A172 (cell line): ENCODE measurements at places on chromosomes 6 and 20. TPM values are rescaled to one million over a fixed set of nuclear protein-coding genes. Genes with fewer than 3 reads are reported as not detected.

The ZNF343 gene
- total RNA-seq: 8.5 and 9.5 TPM in 2 replicates

The DAAM2 gene
- 0.10 TPM in 1 of 2 replicates, not detected in the other for total RNA-seq

The WFDC12 gene
- total RNA-seq: not detected in 2 replicates

The MAP7 gene
- total RNA-seq: 1.0 and 1.1 TPM in 2 replicates

The EYA2 gene
- 0.47 TPM in 1 of 2 replicates, not detected in the other for total RNA-seq

The ACTL10 gene
- not detected in 2 replicates for total RNA-seq

The C6orf58 gene
- total RNA-seq: 0.21 and 0.24 TPM in 2 replicates

The C20orf144 gene
- total RNA-seq: 0.05 TPM in 1 of 2 replicates, not detected in the other

DNA sequence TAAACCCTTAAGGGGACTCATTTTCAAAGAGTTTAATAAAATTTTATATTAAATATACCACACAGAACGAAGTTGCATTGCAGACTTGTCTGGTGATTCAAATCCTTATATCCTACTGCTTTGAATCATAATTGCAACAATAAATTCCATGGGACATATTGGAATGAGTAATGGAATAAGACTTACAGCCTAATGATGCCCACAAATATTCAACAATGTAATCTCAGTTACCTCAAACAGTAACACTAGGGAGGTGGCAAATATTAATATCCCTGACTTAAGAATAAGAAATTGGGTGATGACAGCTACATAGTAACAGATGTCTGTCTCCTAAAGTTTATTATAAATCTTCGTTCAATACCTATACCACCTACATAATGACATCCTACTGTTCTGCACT is 52.6 kb downstream of the BMP5 start:
- DNase-seq: peak; percentile 12

DNA sequence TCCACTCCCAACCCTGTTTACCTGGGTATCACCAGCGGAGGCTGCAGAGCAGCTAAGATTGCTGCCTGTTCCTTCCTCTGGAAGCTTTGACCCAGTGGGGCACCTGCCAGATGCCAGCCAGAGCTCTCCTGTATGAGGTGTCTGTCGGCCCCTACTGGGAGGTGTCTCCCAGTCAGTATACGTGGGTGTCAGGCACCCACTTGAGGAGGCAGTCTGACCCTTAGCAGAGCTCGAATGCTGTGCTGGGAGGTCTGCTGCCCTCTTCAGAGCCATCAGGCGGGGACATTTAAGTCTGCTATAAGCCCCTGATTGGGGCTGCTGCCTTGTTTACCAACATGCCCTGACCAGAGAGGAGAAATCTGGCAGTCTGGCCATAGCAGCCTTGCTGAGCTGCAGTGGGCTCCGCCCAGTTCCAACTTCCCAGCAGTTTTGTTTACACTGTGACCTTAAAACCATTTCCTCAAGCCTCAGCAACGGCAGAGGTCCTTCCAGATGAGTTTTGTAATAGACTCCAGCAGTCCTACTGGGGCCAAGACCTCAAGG is 2.8 kb downstream of the RAET1E start:
- peak; percentile 65 for DNase-seq

- no peak for DNase-seq
Observed at GRCh38 chr20:31239139-31239538, 18.3 kb upstream of the DEFB115 start.

- DNase-seq: no peak
Observed at GRCh38 chr6:128186729-128187128, 285.9 kb upstream of the THEMIS start.

- no peak for DNase-seq
Observed at GRCh38 chr20:9739991-9740390, 98.9 kb downstream of the PAK5 start.

- DNase-seq: no peak
Observed at GRCh38 chr6:47303861-47304260, 5.8 kb downstream of the TNFRSF21 start.

DNA sequence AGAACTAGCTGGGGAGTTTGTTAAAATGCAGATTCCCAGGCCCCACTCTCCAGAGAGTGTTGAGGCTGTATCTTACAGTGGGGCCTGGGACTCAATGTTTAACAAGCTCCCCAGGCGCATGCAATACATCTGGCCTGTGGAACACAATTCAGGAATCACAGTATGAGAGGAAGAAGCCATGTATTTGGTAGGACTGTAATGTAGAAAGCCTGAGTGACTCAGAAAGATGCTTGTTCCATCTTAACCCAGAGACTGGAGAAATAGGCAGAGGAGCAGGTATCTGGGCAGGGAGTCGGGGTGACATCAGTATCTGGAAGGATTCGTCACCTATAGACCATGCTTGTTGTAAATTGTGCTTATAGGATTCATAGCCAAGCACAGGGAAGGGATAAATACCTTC is 90.5 kb downstream of the UNC5CL start:
- DNase-seq: peak; percentile 28

DNA sequence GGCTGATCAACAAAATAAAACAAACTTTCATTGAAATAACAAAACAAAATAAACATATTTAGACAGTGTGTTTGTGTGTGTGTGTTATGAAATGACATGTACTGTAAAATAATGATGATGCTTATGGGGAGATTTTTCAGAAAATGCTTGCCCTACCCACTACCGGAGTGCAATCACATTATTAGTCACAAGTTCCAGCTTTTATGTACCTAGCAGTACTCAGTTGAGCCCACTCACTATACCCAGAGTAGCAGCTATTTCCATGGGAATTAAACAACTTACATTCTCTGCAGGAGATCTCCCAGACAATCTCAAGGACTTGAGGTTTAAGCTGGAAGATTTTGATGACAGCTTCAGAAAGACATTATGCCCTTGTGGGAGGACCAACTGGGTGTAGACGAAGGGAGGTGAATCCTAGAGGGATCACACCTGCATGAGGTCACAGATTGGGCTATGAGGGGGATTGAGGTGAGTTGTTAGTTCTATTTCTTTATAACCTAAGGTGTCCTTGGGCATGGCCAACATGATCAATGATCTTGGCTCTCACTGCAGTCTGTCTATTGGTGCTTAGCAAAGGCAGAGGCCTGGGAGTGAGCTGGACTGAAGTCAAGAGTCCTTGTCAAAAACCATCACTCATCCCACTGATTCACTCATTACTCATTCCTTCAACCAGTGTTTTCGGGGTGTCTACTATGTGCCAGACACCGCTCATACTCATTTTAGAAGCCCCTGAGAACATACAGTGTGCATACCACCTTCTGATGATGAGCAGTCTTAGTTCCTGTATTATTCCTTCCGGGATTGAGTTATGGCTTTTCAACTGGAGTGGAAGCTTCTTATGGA is 6.7 kb upstream of the CLIC5 start:
- no peak for DNase-seq

- DNase-seq: no peak
Observed at GRCh38 chr20:62900692-62901584, 25.4 kb downstream of the DIDO1 start.

GRCh38 chr6:3585320-3585935 is 128.6 kb upstream of the SLC22A23 start:
- peak; percentile 47 for DNase-seq

GRCh38 chr20:14178952-14179351 is 158.5 kb downstream of the FLRT3 start:
- no peak for DNase-seq

DNA sequence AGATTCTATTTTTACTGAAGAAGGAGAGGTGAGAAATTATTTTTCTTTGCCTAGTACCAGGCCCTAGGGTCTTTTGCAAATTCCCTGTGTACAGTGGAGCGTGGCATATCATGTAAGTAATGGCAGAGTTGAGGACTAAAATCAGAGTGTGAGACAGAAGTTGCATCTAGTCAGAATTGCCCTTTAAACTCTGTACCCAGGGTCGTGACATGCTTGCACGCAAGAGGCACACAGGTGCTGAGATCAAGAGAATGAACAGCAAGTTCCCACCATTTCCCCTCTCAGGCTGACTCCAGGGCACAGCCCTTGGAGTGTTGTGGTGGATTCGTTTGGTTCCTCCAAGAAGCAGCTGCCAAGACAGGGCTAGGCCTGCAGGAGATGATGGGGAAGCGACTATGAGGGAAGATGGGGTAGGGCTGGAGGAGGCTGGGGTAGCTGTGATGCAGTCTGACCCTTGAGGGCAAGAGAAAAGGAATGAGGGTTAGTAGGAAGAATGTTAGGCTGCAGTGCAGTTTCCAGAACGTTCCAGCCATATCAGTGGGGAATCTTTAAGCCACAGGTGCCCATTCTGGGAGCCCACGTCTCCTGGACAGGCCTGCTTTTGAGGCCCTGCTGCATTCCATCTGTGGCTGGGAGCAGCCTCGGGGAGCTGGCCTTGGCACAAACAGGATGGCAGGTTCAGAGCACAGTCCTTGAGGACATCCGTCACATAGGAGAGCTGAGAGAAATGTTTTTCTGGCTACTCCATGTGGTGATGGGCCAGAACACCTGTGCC is 6.9 kb downstream of the NELFCD start:
- no peak for DNase-seq

DNA sequence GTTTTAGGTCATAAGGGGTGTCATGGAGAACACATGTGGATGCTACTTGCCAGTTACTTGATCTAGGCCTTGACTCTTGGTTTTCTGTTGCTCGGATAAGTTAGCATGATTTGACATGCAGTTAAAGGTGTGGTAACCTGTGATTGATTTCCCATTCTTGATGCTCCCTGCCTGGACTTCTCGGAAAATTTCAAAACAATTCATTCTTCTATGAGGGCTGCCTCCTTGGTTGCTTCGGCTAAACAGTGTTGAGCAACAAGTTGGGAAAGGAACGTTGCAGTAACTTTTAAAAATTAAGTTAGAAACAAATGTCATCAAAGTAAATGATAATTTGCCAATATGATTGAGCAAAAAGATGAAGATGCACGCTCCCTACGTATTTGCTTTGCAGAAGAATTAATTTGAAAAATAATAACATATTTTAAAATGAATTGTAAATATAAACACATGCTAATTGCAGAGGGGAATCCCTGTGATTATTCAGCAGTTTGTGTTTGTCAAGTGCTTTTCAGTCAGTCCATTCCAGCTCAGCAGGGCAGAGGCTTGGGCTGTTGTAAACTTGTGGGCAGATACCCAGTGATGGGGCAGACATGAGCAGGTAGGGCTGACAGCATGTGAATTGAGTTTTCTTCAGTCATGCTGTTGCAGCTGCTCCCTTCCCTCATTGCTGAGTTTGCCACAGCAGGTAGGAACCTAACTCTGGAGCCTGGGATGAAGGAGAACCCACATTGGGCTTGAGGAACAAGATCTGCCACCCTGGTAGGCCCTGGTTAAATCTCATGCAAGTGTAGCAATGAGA is 110.2 kb downstream of the ESR1 start:
- no peak for DNase-seq

GRCh38 chr6:32635526-32636123 is 1.6 kb upstream of the HLA-DQA1 start:
- DNase-seq: no peak

GRCh38 chr6:104505838-104506237 is 353.9 kb downstream of the HACE1 start:
- DNase-seq: no peak

DNA sequence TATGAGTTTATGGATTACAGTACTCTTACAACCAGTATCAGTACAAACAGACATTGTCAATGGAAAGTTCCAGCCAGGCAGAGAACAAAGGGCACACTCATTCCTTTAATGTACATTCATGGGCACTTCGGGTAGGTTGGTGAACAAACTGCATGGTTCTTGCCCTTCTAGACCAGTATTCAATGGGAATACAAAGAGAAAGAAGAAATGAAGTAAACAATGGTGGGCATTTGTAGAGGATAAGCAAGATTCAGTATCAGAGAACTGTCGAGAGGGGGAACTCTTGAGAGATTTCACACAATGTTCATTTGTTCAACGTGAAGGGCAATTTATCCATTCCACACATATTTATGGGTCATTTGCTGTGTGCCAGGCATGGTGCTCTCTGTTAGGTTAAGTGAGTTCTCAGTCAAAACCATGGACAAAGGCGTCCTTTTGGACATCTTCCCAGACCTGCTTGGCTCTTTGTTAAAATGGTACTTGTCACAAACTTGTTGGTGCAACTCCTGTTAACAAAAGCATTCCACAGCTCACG is 714.8 kb downstream of the DHX35 start:
- no peak for DNase-seq
